NK-92 treated with Interleukin-12 subunit alpha and Interleukin-12 subunit beta, amount 100 ng/mL, for 24 hours (cell line): ENCODE measurements at places on chromosomes 1 and 21.

- no peak for DNase-seq
Measured at GRCh38 chr1:235640580-235640979, 9.0 kb downstream of the GNG4 start.

GRCh38 chr1:66354311-66355201 is 179.4 kb upstream of the SGIP1 start:
- no peak for DNase-seq

DNA sequence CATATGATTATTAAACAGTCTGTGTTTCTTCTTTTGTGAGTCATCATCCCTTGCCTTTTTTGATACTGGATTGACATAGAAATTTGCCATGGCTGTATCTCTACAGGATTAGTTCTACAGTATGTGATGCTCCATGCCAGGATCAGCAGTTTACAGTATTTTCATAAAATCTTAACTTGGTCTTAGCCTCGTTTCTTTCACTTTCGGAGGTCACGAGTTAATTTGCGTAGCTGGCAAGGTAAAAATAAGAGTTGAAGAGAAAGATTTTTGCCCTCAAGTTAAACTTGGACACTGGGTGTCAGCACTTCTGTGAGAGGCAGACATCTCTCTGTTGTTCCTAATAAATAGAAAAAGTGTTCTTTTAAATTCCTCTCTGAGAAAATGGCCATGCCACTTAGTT is 79.1 kb downstream of the CACNA1E start:
- DNase-seq, result no peak

DNA sequence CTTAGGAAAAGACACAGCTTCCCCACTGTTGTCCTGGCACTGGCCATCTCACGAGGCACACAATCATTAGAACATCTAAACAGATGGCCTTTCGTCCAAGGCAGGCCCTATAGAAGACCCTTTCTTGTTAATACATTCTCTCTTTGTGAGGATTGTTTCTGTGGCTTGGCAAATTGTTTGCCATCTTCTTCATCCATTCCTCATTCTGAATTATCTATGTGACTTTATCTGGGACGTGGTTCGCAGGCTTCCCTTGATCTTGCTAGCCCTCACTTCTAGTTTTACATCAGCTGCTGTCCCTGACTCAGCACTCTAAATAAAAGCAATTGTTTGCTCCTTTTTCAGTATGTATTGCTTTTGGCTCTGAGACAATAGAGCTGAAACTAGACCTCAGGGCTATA is 101.1 kb upstream of the ZC3H11B start:
- DNase-seq, result no peak

GRCh38 chr1:244002721-244003120 is 48.4 kb upstream of the ZBTB18 start:
- no peak for DNase-seq

DNA sequence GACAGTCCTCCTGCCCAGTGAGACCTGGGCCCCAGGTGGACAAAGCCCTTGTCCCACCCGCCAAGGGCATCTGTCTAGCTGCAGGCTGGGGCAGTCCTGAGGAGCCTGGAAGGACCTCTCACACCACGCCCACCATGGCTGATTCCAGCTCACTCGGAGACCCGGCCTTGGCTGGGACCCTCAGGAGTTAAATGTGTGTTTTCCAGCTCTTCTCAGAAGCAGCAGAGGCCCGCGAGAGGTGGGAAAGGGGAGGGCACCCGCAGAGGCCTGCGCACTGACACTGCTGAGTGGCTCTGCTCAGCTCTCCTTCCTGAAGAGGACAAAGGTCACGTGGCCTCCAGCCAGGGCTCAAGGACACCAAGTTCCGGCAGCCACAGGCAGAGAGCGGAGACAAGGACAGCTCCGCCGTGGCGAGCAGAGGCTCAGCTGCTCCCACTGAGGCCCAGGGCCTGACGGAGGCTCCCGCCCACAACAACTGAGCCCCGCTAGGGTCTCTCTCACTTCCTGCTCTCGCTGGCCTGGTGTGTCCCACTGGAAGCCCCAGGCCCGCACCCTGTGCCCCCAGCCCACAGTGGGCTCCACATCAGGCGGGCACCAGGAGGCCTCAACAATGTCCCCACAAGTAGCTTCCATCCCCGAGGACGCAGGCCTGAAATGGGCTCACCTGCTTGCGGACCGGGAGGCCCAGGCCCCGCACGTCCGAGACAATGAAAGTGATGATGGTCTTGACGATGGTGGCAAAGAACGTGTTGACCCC is 16.9 kb downstream of the SLC19A1 start:
- DNase-seq, result no peak

DNA sequence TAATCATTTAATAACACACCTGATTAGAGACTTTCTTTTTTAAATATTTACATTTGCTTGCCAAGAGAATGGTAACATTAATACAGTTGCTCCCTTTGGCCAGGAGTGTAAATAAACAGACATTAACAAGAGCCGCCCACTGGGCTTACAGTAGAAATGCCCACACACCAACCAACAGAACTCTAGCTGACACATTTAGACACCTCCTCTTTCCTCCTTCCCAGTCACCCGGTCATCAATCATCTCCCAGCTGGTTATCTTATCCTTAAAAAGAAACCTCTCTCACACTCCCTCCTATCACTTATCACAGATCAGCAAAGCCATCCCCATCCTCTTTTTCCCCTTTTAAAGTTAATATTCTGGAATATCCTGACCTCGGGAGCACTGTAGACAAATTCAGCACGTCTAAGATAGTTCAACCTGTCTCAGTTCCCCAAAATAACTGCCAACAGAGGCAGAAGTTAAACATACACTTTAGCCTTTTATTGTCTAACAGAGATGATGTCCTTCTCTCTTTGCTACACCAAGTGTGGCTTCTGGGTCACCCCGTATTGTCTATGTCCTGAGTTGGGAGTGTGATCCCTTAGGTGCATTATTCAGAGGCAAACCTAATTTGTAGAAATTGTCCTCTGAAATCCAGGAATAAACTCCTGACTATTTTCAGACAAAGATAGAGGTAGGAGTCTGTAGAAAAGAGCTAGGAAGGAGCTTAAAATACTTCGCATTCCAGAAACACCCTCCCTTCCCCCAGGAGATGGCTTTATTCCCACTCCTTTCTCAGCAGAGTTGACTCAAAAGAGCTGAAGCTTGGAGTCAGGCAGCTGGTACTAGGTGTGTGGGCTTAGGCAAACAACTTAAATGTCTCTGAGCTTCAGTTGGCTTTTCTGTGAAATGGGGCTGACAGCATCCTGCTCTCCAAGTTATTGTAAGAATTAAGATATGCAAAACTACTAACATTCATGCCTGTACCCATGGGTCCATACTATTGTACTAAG is 8.8 kb downstream of the MYCL start:
- no peak for DNase-seq

GRCh38 chr1:7319196-7319595 is 451.9 kb upstream of the VAMP3 start:
- DNase-seq, result no peak

GRCh38 chr1:236761397-236762132 is 33.5 kb upstream of the MTR start:
- no peak for DNase-seq

DNA sequence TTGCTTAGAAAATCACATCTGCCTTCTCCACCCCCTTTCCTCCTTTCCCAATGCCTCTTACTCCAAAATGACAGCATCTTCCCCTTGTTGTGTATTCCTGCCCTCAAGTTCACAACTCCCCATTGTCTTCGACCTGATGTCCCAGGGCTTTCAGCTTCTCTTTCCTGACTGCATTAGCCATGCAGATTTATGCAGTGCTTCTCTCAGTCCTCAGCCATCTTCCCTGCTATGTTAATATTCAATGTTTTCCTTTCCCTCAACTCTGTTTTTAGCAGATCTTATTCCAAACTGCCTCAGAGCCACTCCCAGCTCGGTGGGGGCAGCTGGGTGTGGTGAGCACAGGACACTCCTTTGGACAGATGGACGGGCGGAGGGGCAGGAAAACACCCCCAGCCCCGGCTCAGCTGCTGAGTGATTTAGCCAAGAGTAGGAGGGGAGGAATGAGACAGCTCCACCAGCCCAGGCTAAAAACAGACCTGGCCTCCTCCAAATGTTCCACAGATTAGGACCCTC is 71.0 kb downstream of the CD2 start:
- no peak for DNase-seq

- DNase-seq, result no peak
Measured at GRCh38 chr1:36207339-36207738, 16.9 kb upstream of the THRAP3 start.

DNA sequence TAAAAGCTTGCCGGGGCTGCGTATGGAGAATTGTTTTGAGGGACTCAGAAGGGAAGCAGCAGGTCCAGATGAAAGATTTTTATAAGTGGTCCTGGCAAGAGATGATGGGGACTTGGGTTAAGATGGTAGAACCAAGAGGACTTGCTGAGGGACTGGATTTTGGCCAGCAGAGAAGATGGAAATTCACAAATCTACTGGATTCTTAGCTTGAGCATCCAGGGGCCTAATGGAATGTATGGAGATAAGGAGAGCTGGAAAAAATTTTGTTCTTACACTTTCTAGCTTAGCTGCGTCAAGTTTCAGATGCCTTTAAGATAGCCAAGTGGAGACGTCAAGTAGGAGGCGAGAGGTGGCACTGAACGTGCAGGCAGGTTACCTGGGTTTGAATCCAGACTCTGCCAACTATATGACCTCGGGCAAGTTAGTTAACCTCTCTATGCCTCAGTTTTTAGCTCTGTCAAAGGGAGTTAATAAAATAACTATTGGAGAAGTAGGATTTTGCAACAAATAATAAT is 3.4 kb upstream of the RBP7 start:
- DNase-seq, result no peak

DNA sequence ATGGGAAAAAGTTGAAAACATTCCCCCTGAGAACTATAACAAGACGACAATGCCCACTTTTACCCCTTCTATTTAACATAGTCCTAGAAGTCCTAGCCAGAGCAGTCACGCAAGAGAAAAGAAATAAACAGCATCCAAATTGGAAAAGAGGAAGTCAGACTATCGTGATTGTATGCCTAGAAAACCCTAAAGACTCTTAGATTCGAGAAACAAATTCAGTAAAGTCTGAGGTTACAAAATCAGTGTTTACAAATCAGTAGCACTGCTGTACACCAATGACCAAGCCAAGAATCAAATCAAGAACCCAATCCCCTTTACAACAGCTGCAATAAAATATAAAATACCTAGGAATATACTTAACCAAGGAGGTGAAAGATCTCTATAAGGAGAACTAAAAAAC is 72.4 kb downstream of the POU2F1 start:
- no peak for DNase-seq

- DNase-seq, result no peak
Measured at GRCh38 chr1:173356191-173356762, 120.9 kb upstream of the PRDX6 start.

DNA sequence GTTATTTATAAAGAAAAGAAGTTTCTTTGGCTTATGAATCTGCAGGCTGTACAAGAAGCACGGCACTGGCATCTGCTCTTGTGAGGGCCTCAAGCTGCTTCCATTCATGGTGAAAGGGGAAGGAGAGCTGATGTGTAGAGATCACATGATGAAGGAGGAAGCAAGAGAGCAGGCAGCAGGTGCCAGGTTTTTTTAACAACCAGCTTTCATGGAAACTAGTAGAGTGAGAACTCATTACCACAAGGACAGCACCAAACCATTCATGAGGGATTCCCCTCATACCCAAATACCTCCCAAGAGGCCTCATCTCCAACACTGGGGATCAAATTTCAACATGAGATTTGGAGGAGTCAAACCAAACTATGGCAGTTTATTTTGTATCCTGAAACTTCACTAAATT is 85.8 kb upstream of the CAMK1G start:
- no peak for DNase-seq

- no peak for DNase-seq
Measured at GRCh38 chr1:8318436-8318835, 522 bp downstream of the SLC45A1 start.

GRCh38 chr1:53294567-53294966 is 33.3 kb downstream of the LRP8 start:
- DNase-seq, result peak; percentile 7

DNA sequence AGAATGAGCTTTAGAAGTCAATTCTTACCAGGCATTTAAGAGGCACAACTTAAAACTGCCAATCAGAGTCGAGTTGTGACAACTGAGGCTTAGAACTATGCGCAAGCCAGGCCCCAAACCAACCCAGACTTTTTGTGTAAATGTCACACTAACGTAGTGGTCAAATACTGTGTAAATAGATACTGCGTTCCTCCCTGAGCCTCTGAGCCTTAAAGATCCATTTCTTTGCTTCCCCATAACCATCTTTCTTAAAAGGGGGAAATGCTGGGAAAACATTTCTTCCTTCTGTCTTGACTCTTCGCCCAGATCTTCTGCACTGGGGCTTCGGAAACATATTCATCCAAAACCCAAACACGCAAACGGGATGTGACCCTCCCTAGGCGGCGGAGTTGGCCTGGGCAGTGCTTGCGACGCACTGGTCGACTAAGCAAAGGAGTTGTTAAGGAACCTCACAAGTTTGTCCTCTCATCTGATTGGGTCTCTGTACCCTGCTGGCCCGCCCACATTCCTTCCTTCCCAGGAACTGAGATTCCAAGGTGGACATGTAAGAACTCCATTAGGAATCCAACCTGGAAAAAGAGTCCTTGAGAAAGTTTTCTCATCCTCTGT is 2.6 kb downstream of the ADAMTS5 start:
- no peak for DNase-seq

DNA sequence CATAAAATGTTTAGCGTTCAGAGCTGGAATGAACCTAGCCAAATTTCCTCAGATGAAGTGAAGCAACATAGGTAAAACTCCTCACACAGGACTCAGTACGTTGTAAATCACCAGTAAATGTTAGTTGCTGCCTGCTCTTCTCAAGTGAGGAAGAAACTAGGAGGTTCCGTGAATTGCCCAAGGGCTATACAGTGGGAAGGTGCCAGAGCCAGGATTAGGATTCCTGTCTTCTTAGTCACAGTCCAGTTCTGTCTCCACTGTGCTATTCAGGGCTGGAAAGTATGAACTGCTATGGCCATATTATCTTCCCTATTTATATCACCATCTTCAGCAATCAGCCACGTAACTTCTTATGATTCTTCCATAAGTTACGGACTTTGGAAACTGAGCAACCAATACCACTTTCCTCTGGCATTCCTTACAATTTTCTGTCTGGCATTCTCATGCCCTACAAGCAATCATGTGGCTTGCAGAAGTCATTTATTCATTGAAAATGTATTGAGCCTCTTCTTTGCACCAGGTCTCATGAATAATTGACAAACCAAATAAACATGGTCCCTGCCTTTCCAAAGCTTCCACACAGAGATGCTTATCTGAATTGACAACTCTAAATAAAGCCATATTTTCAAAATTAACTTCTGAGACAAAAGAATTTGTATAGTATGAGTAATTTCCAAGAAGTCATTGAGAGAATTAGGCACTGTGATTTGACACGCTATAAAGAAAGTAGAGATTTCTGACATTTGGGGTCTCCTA is 271.6 kb upstream of the SGIP1 start:
- DNase-seq, result no peak

GRCh38 chr1:33082575-33083108 is 1.7 kb downstream of the AZIN2 start:
- DNase-seq, result no peak

GRCh38 chr1:185260611-185261010 is 56.4 kb downstream of the IVNS1ABP start:
- no peak for DNase-seq

GRCh38 chr1:63624911-63625310 is 31.7 kb downstream of the PGM1 start:
- no peak for DNase-seq
